ENCODE measurements at places on chromosomes 12 and 14. TPM values are rescaled to one million over a fixed set of nuclear protein-coding genes. Genes with fewer than 3 reads are reported as not detected.

DNA sequence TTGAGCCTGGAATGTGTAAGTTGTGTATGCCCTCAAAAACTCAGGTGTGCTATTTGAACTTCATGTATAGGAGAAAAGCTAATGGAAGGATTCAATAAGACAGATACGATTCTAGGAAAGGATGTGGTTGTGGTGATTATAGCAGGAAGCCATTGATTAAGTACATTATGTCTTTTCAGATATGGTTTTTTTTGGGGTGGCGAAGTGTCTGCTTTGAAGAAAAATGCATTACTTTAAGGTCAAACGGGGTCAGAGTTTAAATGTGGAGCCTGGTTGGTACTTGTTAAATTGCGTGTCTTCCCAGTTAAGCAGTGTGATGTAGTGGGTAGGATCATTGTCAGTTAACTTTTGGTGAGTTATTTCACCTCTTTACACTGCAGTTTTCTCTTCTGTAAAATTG lies 13.0 kb upstream of the NUP107 start:
- no peak for DNase-seq

DNA sequence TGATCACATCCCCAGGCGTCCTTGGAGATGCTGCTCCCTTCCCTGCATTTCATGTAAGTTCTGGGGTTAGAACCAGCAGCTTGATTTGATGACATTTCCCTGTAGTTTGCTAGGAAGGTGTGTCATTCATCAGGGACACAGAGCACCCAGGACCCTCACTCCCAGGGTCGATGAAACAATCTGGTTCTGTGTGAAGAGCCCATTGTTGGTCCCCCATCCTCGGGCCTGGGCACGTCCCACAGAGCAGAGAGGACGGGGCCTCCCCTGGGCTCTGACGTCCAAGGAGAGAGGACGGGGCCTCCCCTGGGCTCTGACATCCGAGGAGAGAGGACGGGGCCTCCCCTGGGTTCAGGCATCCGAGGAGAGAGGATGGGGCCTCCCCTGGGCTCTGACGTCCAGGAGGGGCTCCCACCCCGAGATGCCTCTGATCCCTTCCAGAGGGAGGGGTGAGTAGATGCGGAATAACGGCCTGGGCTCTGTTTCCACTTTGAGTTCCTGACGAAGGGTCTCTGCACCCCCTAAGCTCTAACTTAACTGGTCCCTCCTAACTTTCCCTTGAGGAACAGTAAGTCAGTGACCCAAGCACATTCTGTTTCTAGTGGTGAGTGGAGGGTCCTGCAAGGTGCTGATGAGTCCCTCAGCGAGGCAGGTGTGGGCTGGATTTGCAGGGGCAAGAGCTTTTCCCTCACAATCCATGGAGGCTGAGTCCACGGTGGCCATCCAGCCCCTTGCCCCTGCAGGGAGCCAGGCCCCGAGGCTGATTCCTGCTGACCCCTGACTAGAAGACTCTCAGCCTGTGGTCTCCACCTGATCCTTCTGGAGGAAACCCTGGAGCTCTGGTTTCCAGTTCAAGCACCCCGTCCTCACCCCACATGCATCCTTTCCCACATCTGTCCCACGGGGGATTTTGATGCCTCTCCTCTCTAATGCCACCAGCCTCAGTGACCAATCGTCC lies 35.5 kb upstream of the SFSWAP start:
- DNase-seq: no peak

DNA sequence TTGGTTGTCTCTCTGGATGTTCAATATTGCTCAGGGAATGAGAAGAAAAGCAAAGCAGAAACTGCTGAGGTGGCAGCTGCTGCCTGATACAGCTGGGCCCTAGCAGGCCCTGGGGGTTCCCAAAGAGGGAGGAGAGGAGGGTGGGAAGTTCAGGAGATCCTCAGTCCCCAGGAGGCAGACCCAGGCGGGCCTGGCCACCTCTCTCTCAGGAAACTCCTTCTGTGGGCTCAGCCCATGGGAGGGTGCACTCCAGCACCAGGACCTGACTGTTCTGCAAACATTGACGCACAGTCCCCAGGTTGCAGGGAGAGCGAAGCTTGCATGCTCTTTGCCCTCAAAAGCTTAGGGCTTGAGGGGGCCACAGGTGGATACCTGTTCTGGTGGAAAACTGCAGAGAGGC lies 29.6 kb downstream of the IRF2BPL start:
- no peak for DNase-seq

- DNase-seq: no peak
These were observed 3.4 kb downstream of the GPX2 start for GRCh38 chr14:64938972-64939816.

DNA sequence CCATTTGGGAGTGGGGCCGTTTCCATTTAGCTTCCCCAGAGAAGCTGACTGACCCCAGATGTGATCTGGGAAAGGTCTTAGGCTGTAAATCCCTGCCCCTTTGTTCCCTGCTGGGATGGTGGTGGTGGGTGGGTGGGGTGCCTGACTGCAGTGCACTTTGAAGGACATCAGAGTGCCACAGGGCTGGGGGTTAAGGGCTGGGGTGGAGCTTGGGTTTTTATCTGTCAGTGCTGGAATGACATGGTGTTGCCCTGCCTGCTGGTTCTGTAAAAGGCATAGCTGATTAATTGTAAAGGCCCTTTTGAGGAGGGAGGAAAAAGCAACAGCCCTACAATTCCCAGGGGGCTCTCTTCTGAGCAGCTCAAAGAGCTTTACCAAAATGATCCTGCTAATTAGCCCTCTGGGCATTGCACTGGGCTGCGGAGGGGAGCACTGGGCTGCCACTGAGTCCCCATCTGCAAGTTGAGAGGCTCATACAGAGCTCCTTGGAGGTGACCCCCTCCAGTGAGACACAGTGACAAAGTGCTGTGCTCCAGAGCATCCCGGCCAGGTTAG lies 21.1 kb downstream of the PLEKHG3 start:
- DNase-seq: no peak

GRCh38 chr14:45559626-45560025 lies 306.6 kb upstream of the MIS18BP1 start:
- DNase-seq: no peak

DNA sequence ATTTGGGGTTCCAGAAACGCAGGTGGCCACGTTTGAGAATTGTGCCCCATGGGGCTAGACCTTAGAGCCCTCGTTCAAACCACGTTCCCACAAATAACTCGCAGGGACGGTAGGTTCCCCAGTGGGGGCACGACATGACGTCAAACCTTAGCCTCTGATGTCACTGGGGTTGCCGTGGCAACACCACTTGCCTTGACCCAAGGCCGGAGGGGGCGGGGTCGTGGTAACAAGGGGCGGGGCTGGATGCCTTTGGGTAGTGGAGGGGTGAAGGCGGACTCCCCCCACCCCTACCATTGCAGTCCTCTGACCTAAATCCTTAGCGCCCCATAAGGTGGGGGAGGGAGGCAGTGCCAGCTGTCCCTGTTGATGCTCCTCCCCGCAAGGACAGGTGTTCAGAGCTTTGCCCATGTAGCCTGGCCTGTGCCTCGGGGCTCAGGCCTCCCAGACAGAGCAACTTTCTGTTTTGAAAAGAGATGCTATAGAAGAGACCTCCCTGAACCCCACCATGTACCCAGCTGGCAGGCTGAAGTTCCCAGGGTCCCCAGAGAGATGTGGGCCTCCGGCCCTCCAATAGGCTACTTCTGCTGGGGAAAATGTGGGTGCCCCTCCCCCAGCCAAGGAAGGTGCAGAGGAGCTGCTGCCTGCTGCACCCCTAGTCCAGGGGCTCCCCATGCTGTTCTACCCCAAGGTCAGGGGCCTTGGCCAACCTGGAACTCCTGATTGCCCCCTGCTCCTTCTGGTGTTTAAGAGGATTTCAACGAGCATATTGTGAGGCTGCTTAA lies 1.9 kb downstream of the FAM222A start:
- no peak for DNase-seq

GRCh38 chr14:71403656-71404055 lies 496.4 kb downstream of the PCNX1 start:
- DNase-seq: no peak

The SLC39A2 gene
- total RNA-seq: 1.2 TPM

DNA sequence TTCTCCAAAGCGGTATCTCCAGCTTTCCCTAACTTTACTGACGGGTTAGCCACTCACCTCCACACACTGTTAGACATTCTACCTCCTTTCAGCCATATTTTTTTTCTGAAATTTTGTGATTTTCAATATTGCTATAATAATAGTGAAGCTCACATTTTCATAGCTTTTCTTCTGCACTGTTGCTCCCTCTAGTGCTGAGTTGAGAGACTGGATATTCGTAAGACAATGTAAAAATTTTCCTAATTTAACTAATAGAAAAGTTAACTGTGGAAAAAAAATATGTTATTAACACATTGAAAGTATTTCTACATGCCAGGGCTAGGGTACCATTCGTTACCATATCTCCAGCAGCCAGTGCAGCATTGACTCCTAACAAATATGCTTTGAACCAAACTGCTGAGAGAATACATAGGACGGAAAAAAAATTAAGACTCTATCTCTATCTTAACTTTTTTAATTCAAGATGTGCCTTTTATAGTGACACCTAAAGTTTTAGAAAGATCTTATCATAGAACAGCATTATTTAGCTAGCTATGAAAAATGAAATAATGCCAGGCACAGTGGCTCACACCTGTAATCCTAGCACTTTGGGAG lies 48.7 kb upstream of the ABCC9 start:
- no peak for DNase-seq

DNA sequence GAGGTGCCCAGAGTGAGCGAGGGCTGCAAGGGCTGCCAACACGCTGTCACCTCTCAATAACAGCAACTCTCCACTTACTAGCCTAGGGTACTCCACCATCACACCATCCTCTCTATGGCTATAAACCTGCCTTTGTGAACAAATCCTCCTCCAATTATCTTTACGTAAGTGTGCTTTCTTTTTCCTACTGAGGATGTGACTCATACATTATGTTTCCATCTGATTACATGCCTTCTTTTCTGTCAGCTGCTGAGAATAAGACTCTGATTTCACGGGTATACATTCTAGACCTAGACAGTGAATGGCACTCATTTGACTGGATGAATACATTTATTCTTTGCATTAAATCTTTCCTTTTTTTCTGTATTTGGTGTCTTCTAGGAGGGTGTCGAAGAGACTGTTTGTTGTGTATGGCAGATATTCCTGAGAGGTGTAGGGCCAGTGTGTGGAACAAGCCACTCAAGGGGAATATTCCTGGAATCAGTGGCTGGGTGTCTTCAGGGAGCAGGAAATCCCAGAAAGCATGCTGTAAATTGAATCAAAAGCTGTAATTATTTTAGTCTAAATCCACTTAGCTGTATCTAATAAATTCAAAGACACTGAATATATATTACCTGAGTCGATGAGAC lies 327.3 kb upstream of the TMTC1 start:
- no peak for DNase-seq

GRCh38 chr12:70176290-70176689 lies 66.9 kb upstream of the CNOT2 start:
- DNase-seq: no peak

Data from urinary bladder (tissue), 4 donors.